ENCODE measurements at places on chromosomes 2 and 18. TPM values are rescaled to one million over a fixed set of nuclear protein-coding genes. Genes with fewer than 3 reads are reported as not detected.

The POU3F3 gene
- total RNA-seq, result not detected

The CTAGE1 gene
- under 0.01 TPM for total RNA-seq

The ACMSD gene
- total RNA-seq, result not detected

The ASB18 gene
- total RNA-seq, result not detected

The AQP12A gene
- total RNA-seq, result not detected

The WNT6 gene
- total RNA-seq, result not detected

The ZNF516 gene
- 17.9 TPM for total RNA-seq
